ENCODE measurements at places on chromosomes 1 and 21.

DNA sequence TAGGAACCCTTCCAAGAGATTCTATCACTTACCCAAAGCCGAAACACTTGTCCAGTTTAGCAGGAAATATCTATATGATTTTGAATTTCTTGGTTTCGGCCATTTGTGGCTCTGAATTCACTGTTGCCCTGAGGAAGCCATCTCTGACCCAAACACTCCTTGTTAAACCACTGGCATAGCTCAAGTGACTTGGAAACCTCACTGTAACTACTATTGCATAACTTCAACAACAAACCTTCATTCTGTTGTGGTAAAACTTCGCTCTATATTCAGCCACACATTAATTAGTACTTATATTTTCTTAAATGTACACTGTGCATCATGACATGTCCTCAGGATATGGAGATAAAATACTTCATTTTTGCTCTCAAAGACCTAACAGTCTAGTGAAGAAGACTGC is 63.2 kb downstream of the ST6GALNAC3 start:
- DNase-seq = no peak

- DNase-seq = no peak
These were observed 23.7 kb downstream of the UMODL1 start for GRCh38 chr21:42094811-42095210.

GRCh38 chr1:47678464-47678980 is 240.7 kb downstream of the FOXD2 start:
- no peak for DNase-seq

- peak; percentile 56 for DNase-seq
These were observed 19.1 kb downstream of the TRAF5 start for GRCh38 chr1:211345719-211346118.

DNA sequence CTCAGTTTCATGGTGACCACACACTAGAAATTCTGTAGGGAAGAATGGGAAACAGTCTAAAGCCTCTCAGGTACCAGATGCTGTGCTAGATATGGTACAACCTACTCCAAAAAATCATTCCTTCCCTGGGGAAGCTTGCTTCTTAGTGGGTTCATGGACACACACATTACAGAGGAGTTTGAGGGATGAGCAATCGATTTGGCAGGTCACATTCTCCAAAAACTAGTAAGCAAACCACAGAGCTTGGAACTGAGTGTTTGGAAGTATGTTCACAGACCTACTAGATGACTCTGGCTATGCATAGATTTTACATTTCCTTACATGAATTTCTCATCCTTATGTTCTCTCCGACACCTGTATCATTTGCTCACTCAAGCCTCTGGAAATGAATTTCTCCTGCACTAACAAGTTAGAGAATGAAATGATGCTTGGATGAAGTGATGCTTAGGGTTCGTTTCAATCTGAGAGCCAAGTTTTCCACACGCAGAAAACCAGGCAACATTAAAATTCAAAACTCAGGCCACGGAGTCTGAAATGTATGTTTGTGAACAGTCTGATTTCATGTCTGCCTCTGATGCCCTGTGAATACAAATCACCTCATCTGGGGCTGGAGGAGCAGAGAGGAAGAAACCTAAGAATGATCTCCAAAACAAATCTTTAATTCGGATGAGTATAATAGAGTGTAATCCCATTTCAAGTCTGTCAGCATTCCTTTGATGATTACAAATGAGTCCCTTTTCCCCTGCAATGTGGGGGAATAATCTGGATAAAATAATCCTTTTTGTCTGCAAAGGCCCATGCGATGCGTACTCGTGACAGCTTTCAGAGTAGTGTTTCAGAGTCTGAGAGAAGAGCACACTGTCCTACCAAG is 11.0 kb downstream of the EVA1C start:
- DNase-seq = peak; percentile 85

DNA sequence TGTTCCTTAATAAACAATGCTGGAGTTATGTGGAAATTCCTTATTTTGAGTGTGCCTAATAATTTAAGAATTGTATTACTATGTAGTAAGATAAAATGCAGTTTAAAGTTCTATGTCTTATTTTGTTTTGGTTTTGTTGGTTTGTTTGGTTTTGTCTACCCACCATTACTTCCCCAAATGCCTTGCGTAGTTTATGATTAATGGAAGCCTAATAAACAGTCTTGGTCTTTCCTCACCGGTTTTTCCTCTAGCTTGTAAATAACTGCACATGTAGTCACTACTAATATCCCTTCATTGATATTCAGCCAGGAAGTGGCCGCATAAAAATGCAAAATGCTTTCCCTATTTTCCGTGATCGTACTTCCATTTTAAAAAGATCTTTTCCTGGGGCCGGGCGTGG is 2.9 kb downstream of the SDCCAG8 start:
- DNase-seq = no peak

- peak; percentile 86 for DNase-seq
These were observed 21.2 kb upstream of the CENPF start for GRCh38 chr1:214581785-214582184.

- DNase-seq = no peak
These were observed 32.3 kb downstream of the RAB3GAP2 start for GRCh38 chr1:220239966-220240365.

- DNase-seq = peak; percentile 45
These were observed 11.9 kb downstream of the PHTF1 start for GRCh38 chr1:113747376-113747775.

DNA sequence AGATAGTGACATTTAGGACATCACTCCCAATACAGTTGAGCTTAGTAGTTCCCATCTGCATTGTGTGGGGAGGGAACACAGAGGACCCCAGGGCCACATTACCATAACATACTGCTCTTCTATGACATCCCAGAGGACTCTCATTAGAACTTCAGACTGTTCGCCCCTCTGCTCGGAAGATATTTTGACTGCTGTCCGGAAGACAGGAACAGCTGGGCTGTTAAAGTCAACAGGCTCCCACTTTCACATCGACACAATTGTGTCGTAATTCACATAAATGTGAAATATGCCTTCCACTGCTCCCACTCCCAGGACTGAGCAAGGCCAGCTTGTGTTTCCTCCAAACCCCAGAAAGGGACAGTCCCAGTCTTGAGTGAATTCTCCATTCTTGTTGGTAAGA is 158.4 kb downstream of the SEC16B start:
- DNase-seq = no peak

DNA sequence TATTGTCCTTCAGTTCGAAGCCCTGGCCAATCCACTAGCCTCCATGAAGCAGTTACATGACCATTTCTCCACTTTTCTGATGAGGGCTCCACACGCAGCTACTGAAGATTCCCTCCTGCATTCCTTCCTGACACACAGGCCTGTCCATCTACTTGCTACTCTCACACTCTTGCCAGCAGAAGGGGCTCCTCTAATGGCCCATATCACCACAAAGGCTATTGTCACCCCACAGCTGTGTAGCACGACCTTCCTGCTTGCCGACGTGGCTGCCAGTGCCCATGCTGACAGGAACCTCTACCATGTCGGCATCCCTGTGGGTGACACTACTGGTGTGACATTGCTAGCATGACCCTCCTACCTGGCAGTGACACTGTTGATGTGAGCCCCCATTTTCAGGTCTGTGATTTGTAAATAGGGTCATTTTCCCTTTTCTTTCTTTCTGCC is 1528.6 kb upstream of the TPTE start:
- DNase-seq = no peak

DNA sequence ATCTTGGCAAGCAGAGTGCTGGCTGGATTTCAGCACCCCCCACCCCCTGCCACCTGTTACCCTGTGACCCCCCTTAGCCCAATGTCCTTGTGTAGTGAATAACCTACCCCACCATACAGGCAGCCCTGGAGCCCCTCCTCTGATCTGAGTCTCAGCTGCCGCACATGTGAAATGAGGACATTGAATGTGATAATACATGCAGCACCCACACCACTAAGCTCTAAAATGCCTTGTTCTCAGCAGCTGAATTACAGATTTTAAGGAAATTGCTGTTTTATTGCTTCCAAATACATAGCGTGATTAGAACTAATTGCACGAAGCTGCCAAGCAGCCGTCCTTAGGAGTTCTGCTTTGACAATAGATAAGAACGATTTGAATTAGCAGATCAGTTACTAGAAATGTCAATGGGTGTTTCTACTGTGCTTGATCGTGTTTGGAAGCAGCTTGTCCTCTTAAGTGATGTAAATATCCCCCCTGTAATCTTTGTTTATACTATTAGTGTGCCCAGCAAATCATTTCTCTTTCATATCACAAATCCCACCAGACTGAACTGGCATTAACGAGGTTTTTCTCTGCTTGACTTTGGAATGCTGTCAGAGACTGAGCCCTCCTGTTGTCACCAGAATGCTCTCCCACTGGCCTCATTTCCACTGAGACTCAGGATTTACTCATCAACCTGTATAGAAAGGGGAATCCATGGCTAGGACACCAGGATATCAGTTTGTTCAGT is 4.9 kb downstream of the SLAMF8 start:
- no peak for DNase-seq

- DNase-seq = no peak
These were observed 13.4 kb downstream of the PLA2G2F start for GRCh38 chr1:20152599-20152930.

DNA sequence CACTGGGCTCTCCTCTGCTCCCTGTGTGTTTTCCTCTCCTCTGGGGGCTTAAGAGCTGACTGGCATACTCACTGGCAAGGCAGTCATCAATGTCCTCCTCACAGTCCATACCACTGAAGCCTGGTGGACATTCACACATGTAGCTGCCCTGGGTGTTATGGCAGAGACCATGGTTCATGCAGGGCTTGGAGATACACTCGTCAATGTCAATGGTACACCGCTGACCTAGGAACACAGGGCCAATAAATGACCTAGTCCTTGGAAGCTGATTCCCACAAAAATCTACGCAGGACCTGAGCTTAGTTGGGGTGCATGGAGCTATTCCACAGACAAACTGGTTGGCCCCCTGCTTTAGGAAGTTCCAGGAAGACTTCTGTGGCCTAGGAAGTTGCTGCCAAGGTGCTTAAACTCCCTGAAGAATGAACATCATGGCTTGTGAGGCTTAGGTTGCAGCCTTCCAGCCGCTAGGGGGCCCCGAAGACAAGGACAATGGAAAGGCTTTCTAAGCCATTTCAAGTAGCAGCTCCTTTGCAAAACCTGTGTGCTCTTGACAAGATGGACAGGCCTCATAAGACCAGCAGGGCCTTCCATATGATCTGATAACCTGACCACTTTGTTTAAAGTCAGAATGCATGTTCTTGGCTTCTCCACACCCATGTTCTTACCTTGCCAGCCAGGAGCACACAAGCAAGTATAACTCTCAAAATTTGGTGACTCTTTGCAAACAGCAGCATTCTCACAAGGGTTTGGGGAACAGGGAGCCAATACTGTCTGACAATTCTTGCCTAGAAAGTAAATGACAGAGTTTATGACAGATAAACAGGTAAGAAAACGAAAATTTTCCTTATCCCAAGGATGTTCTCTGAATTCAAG is 52.3 kb upstream of the ADAM30 start:
- DNase-seq = peak; percentile 87

DNA sequence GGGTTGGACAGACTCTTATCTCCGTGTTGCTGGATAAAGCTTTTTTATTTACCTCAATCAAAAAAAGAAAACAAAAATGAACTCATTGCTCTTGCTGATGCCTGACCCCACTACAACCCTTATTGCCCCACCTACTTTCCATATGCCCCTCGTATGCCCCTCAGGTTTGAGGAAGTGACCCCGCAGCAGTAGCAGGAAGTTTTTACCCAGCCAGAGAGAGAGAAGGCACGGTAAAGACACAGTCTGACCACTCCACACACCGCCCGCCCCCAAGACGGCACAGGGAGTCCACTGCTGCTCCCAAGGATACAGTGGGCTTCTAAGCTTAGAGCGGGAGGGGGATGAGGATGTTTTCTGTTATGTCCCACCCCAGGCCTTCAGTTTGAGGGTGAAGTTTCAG is 9.8 kb downstream of the PLEKHO1 start:
- DNase-seq = no peak

DNA sequence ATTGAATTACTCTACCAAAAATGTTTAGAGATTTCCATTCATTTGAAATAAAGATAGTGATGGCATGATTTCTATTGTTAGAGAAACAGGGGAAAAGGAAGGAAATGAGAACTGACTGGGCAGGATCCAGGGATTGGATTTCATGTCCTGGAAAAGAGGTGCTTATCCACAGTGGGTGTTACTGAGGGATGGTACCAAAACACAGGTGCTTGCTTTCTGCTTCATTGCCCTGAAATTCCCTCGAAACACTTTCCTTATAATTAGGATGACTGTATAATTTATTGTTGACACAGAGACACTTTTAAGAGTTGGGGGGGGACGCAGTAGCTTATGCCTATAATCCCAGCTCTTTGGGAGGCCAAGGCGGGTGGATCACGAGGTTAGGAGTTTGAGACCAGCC is 185.0 kb upstream of the KCNK2 start:
- no peak for DNase-seq

DNA sequence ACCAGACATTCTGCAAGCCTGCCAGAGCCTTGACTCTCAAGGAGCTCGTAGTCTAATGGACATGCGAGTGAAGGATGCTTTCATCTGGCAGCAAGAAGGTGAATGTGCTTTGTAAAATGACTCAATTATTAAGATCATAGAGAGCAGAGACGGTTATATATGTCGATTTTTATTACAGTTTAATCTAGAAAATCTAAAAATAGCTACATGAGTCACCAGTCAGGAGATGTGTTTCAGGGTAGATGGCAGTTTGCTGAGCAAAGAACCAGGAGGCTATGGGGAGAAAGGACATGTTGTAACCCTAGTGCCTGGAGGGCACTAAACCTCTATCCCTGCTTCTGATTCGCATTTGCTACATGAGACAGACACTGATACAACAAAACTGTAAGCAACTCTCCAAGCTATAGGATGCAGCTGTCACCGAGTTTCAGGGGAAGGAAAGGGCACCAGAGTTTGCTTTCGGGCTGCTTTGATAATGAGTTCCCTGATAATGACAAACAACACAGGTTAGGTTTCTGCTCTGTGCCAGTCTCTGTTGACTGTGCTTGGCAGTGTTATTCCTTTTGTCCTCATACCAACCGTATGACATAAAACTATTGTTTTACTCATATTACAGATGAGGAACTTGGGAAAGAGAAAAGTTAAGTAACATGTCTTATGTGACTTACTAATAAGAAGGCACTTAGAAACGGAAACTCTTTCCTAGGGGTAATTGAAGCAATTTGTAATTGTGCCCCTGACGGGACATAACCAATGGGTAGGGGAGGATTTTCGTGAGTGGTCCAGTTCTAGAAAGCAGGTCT is 43.2 kb downstream of the C1orf198 start:
- peak; percentile 81 for DNase-seq

DNA sequence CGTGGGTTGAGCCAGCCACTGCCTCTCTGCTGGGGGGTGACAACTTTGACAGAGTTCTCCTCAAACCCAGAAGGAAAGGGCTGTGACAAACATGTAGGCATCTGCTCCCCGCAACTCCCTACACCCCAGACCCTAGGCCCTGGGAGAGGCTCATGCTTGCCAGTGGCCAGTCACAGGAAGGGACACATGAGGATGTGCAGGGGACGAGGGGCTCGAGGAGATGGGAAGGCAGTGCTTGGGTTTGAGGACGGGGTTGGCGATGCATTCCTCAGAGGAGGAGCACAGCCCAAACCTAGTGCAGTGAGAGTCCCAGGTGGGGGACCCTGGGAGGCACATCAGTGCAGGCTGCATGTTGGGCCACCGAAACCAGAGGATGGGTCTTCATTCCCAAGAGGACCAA is 62.1 kb downstream of the STUM start:
- DNase-seq = no peak

Measured in iris pigment epithelial cell (primary cell).